ENCODE measurements at places on chromosomes 12 and 14. TPM values are rescaled to one million over a fixed set of nuclear protein-coding genes. Genes with fewer than 3 reads are reported as not detected.

- no peak for DNase-seq
These were observed 35.4 kb downstream of the MEG3 start for GRCh38 chr14:100861188-100861936.

GRCh38 chr14:50936016-50936340 lies 8.3 kb downstream of the PYGL start:
- DNase-seq = no peak

DNA sequence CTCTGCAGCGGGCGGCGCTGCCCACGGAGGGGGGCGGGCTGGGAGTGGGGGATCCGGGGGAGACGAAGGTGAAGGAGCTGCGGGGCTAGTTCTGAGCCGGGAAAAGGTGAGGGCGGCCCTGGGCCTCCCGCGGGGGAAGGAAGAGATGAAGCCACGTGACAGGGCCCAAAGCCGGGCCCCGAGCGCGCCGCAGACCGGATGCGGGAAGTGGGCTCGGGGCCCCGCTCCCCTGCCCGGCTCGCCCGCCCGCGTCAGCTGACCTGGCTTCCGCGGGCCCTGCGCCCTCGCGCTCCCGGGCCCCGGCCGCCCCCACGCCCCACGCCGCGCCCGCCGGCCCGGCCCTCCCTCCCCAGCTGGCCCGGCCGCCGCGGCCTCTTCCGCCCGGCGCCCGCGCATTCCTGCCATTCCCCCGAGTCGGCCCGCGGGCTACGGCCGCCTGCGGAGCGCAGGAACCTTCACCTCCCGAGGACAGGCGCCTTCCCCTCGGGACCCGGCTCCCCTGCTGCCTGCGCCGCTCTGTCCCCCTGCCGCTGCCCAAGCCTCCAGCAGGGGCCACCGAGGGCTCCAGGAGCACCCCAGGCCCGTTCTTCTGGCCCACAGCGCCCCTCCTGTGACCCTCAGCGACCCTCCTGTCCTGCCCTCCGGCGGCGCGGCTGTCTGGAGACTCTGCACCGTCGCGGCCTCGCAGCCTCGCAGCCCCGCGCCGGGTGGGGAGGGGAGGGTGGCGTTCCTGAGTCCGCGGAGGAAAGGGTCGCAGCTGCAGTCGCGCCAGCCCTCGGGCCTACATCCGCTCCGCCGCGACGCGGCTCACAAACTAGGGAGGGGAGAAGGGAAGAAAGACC lies 20.4 kb downstream of the NINJ2 start:
- DNase-seq = peak; percentile 42

DNA sequence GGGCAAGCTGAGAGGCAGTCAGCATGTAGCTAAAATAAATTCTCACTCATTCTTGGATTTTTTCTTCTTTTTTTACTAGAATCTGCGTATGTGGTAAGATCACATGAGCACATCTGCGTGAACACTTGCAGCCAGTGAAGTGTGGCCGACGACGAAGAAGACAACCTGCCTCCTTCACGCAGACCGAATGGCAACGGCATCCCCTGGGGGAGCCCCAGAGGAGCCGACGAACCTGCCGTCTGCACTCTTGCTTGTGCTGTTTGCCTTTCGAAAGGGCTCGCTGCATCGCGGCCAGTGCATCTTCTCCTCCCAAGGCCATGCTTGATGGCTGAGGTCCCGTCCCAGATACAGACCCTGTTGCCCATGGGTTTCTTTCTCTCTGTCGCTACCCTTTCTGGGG lies 113.8 kb downstream of the KCNK10 start:
- no peak for DNase-seq

- no peak for DNase-seq
These were observed 40.6 kb downstream of the ANO2 start for GRCh38 chr12:5904441-5904840.

- DNase-seq = no peak
These were observed 95.5 kb upstream of the RPL10L start for GRCh38 chr14:46747001-46747652.

DNA sequence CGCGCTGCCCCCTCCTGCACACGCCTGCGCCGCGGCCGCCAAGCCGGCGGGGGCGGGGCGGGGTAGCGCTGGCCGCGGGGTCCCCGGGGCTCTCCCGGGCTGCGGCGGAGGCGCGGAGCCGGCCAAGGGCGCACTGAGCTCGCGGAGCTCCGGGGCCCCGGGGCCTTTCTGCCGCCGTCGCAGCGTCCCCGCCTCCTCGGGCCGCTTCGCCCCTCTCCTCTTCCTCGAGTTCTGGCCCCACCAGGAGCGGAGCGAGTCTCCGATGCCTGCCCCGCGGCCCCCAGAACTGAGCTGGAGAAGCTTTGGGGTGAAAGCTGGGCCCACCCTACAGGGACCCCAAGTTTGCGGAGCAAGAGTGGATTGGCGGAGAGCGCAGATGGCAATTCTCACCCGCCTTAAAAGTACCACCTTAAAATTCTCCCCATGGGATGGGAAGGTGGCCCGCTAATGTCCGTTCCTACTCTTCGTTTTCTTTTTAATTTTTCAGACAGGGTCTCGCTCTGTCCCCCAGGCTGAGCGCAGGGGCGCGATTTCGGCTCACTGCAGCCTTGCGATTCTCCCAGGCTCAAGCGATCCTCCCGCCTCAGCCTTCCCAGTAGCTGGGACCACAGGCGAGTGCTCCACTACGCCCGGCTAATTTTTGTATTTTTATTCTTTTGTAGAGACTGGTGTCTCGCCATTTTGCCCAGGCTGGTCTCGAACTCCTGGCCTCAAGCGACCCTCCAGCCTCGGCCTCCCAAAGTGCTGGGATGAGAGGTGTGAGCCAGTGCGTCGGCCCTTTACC lies 129.6 kb downstream of the NDUFA12 start:
- no peak for DNase-seq

DNA sequence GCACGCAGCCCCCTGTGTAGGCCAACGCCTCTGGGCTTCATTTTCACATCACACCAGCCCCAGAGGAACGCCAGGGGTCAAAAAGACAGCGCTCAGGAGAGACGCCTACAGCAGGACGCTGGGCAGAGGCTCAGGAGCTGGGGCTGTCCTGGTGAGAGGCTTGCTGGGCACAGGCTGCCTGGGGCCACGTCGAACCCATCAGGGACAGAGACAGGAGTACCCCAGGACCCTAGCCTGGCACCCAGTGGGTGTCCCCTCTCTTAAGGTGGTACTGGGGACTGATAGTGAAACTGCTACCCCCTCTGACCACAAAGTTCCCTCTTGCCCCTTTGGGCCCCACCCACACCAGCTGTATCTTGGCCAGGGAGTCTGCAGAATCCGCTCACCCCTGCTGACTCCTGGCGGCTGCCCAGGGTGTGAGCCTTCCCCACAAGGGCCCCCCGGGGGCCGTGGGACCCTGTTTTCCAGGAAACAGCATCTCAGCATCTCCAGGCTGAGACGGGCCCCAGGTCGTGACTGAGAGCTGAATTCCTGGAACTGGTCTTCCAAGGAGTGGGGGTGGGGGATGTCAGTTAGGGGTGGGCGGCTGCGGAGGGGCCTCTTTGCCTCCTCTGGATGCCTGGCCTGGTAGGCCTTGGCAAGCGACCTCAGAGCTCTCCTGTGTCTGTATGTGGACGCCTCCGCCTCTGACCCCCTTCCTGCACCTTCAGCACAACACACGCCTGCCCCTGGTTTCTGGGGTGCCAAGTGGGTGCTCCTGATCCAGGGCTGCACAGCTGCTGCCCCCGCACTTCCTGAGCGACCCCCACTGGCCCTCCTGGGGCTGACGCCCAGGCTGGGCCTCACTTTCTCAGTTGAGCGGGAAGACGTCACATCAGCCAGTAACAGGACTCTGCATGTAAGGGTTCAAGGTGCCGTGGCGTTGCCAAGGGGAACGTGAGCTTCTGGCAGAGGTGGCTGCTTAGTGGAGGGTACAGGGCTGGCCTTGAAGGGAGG lies 321.9 kb upstream of the RTL1 start:
- no peak for DNase-seq

DNA sequence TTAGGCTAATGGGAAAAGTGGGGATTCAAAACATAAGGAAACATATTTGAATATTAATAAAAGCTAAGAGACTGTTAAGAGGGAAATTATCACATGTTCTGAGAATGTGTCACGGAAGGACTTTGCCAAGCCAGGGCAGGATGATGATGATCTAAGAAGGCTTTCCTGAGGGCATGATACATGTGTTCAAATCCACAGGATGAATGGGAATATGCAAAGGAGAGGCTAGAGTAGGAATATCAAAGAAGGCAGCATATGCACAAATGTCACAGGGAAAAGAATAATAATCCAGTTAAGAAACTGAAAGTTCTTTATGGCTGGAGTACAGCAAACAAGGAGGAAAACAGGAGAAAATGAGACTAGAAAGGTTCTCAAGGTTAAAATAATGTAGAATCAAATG lies 107.0 kb downstream of the PTPRO start:
- DNase-seq = no peak

The SDR9C7 gene
- total RNA-seq = 0.17 TPM

The RASSF9 gene
- total RNA-seq = 0.68 TPM

DNA sequence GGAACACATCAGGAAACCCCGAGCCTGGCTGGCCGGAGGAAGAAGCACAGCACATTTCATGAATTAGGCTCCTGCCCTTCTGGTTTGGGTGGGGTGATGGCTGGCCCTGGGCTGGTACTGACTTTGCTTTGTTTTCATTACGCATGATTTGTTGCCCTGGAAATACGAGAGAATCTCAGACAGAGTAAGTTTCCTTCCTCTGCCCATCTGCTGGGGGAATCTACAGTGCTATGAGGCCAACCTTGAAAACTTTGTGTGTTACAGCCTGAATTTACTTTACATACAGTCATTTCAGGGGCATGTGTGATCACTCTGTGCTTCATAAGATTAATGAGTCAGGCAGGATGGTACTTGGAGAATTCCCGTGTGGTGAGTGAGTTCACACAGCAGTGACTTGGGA lies 20.5 kb upstream of the SLC5A8 start:
- peak; percentile 72 for DNase-seq

- peak; percentile 51 for DNase-seq
These were observed 116.6 kb downstream of the SLC35F4 start for GRCh38 chr14:57749267-57749666.
